SK-MEL-5 (cell line): ENCODE measurements at places on chromosomes 1 and 21. TPM values are rescaled to one million over a fixed set of nuclear protein-coding genes. Genes with fewer than 3 reads are reported as not detected.

GRCh38 chr1:6832531-6833188, 47.4 kb downstream of the CAMTA1 start:
- DNase-seq = no peak

DNA sequence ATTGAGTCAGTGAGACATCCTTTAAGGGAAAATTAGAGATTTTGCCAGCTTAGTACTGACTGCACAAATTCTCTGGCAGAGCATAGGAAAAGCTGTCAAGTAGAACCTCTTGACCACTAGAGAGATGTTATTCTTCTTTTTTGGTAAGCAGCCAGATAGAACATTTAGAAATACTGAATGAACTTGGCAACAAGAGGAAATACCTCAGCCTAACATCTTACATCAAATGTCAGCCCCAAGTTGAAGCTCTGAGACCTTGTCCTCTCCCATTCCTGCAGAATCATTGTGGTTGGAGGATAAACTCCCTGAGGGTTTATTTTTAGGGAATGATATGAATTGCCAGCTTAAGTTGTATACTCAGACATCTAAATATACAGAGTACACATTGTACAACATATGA, 53.5 kb downstream of the MIGA1 start:
- peak; percentile 61 for DNase-seq

- DNase-seq = no peak
Observed at GRCh38 chr1:224745394-224745793, 129.3 kb downstream of the CNIH3 start.

Gene AK5
- 0.11 and 0.51 TPM in 2 replicates for total RNA-seq

Gene TFF1
- total RNA-seq = not detected in 2 replicates

Gene DMBX1
- total RNA-seq = 0.03 TPM in 1 of 2 replicates, not detected in the other
